ENCODE measurements at places on chromosomes 12 and 14.

DNA sequence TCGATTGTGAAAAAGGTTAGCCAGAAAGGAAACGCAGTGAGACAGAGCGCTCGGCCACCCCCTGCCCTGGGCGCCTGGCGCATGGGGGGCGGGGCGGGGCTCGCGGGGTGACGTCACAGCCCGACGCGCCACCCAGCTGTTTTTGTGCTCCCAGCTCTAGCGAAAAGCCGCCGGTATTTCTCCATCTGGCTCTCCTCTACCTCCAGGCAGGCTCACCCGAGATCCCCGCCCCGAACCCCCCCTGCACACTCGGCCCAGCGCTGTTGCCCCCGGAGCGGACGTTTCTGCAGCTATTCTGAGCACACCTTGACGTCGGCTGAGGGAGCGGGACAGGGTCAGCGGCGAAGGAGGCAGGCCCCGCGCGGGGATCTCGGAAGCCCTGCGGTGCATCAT, at the start of gene GABARAPL1:
Gene GABARAPL1, plus strand, starts transcription at position 139 of the 393 bp plus-strand sequence. Its CDS starts 253 bp downstream, at position 392.
- no peak for DNase-seq

DNA sequence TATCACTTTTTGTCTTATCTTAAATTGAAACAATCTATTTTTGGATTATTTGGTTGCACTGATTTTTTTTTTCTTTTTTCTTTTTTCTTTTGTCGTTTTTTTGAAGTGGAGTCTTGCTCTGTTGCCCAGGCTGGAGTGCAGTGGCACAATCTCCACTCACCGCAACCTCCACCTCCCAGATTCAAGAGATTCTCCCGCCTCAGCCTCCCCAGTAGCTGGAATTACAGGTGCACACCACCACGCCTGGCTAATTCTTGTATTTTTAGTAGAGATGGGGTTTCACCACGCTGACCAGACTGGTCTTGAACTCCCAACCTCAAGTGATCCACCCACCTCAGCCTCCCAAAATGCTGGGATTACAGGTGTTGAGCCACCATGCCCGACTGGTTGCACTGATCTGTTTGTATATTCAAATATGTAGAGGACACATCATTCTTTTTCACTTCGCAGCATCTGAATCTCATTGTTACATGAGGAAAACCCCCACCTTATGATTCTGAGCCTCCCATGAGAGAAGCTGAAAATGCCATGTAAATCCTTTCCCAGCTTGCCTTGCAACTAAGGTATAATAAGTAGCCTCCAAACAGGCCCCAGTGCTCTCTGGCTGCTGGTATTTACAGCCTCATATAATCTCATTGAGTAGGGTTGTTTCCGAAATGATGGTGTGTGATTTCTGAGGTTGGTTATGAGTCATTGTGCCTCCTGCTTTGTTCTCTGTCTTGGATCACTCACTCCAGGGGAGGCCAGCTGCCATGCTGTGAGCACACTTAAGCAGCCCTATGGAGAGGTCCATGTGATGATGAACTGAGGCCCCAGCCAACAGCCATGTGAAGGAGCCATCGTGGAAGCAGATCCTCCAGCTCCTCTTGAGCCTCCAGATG, 5.2 kb upstream of the HSP90B1 start:
- peak; percentile 30 for DNase-seq

GRCh38 chr12:121062391-121063045, 23.5 kb upstream of the OASL start:
- DNase-seq: no peak

DNA sequence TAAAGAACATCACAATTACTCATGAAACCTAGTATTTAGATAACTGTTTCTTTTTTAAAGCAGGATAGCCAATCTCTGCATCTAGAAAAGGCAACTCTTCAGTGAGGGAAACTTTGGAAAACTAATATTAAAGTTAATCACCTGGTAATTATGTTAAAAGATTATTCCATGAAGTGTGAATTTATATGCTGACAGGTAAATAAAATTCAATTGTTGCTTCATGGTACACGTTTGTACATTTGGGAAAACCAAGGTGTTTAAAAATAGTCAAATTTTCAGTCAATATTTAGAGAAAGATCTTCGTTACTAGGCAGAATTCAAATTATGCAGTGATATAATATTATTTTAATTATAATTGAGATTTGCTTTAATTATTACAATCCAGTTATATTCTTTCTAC, 100.1 kb upstream of the LRFN5 start:
- DNase-seq: no peak

DNA sequence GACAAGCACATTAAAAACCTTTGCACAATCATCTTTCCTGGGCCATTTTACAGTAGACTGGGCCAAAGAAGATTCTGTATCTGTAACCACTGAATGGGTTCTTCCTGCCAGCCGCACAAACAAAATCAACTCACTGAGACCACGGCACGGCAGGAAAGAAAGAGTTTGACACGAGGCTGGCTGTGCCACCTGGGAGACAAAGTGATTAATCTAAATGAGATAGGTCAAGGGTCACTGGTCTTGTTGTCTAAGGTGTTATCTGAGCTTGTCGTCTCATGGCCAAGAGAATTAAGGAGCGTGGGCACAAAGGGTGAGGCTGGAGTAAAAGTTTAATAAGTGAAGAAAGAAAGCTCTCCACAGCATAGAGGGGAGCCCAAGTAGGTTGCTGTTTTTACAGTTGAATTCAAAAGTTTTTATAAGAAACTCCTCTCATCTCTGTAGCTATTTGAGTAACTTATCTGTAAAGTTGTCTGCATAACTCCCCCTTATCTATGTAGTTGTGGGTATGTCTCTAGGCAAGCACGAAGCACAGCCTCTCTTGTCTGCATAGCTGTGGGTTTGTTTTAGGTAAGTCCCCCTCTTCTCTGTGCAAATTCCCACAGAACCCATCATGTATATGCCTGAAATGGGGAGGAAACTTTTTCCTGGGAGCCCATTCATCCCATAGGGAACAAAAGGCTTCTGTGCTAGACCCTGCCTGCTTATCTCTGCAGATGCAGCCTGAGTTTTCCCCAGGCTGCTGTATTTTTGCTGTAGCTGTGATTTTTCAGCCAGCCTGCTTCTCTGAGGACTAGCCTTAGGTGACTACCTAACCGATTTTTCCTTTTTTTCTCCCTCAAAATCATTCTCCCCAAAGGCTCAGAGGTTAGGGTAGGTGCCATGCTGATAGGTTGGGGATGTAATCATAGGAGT, 1314.6 kb upstream of the TMEM132C start:
- DNase-seq: no peak

Data from Panc1 (cell line).